Hepatic stellate cell (primary cell): ENCODE measurements at places on chromosomes 4 and X.

- DNase-seq: no peak
Measured at GRCh38 chr4:109588176-109588575, 28.1 kb downstream of the MCUB start.

GRCh38 chr4:2266181-2266580 lies 4.3 kb upstream of the MXD4 start:
- peak; percentile 79 for DNase-seq

GRCh38 chrX:49919617-49920016 lies 2.8 kb upstream of the CLCN5 start:
- peak; percentile 44 for DNase-seq

DNA sequence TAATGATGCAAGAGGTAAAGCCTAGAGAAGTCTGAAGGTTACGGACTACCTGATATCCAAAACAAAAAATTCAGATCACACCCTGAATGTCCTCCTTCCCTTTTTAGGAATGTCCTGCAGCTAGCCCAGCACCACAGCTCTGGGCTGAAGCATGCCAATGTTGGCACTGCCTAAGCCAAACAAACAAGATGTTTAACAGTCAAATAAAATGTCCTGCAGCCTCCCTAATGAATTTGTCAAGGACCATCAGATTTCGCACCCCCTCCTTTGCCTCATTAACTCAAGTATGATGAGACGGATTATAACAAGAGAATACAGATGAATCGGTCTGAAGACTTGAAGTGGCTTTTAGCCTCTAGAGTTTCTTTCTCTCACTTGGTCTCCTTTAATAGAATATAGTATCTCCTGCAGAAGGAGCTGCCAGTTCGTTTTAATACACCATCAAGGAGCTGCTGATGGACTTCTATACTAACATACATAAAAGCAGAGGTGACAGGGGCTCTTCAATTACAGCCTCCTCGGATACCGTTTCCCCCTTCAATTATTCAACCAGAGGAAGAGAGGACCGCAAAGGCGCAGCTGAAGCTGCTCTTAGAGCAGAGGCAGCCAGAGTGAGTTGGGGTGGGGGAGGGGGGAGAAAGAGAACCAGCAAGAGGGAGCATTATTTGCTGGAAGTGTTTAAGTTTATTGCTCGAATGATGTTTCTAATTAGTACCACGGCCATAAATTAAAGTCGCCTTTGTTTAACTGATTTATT lies 3.0 kb upstream of the MAB21L2 start:
- no peak for DNase-seq

- no peak for DNase-seq
Measured at GRCh38 chr4:7937006-7937405, 2.7 kb downstream of the AFAP1 start.

DNA sequence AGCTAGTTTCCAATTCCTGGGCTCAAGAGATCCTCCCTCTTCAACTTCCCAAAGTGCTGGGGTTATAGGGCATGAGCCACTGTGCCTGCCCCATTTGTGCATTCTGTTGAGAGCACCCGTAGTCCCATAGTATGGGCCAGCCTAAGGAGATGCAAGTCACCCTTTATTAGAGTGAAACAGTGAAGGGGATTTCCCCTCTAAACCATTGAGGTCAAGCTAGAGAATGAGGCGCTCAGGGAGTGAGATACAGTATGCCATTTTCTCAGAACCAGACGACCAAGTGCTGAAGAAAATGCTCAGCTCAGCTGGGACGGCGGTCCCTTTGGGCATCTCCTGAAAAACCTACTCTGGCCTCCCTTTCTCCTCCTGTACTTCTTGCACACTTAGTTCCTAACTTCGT lies 18.7 kb downstream of the RNF4 start:
- DNase-seq: no peak

GRCh38 chr4:71237641-71238040 lies 101.2 kb upstream of the SLC4A4 start:
- no peak for DNase-seq

DNA sequence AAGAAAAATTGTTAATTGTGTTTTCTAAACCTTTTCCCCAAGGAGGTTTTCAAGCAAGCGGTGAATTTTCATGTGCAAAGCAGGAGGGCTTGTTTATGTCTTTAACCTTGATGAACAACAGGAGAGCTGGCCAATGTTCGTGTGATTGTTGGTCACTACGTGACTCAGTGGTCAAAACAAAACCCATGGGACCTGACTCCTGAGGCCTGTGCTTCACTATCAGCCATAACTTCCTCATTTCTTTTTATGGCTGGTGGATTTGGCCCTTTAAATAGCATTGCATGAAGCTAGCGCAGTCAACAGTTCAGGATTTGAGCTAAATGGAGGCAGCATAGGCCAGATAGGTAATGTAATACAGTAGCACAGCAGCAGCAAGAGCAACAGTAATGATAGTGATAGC lies 80.5 kb downstream of the MID1IP1 start:
- no peak for DNase-seq

- no peak for DNase-seq
Measured at GRCh38 chr4:138918169-138918869, 97.3 kb upstream of the NOCT start.

DNA sequence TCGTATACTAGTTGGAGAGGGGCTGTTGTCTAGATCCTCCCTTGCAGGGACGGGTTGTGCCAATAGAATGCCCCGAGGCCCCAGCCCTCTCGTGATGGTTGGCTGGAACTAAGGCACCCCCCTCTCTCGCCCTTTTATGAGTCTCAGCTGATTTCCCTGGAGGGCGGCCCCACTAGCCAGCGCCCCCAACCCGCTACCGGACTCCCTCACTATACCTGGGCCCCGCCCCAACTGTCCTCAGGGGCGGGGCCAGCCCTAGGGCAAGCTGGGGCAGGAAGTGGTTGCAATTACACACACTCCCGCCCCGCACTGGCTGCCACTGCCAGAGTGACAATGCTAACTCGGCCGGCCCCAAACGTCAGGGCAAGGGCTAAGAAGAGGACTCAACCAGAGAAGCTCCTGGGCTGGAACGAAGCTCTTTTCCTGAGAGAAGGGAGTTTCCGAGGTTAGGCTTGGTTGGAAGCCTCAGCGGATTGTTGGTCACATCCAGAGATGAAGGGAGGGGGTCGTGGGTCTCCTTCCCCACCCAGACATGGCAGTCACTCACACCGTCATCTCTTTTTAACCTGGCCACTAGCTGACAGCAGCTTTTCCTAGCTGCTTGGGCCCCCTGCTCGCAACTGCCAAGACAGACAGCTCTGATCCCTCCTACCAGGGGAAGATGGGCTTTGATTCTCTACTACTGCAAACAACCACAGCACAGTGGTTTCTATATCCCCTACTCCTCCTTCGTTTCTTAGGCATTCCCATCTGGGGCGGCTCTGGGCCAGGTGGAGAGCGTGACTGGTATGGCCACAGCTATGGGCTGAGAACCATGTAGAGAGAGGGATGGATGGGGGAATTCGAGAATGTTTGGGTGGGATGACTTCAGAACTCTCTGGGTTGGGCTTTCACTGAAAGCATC lies 21.0 kb upstream of the BCORL1 start:
- no peak for DNase-seq
